NCI-H1048 (cell line): ENCODE measurements at places on chromosomes 1 and 21.
A peak's percentile ranks its signal among the peaks of the same experiment; 100 is the strongest.

DNA sequence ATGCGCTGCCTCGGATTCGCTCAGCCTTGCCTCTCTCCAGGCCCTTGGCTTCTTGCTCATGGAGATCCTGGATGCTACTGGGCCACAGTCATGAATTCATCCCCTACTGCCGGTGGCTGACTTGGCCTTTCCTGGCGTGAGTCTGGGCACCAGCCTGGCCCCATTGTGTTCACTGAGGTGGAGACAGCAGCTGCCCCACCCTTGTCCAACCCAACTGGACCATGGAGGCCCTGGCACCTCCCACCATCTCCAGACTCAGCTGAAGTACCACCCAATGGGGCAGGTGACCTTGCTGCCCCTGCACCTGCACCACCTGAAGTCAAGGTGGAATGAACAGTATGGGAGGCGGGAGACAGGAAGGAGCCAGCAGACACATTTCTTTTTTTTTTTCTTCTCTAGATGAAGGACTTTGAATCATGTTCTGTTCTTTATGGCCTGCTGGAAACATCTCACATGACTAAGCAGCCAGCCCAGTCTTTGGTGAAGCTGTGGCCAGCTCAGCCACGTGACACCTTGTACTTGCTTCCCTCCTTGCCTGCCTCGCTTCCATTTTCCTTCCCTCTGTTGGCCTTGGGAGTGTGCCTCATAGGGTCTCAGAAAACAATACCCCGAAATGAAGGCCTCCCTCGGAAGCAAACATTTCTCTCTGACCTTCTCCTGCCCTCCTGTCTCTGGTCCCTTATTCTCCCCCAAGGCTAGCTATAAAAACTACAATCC lies 3.8 kb upstream of the SLC30A2 start:
- DNase-seq = no peak

DNA sequence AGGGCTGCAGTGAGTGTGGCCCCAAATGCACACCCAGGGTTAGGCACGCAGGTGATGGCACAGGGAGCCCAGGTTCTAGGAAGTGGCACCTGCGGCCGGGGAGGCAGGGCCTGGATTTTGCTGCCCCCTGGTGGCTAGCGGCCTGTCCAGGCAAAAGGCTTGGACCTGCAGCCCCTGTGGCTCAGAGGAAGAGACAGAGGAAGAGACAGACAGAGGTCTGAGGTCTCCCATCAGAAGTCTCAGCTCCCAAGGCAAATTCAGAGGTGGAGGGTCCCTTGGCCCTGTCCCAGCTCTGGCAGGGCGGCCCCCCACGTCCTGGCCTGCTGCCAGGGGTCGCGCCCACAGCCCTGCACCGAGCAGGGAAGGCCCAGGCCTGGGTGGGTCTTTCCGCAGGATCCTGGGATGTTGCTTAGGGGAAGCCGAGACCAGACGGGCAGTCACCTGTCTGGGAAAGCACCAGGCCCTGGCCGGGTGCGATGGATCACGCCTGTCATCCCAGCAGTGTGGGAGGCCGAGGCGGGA lies 8.0 kb upstream of the TNFRSF14 start:
- DNase-seq = peak; percentile 35

DNA sequence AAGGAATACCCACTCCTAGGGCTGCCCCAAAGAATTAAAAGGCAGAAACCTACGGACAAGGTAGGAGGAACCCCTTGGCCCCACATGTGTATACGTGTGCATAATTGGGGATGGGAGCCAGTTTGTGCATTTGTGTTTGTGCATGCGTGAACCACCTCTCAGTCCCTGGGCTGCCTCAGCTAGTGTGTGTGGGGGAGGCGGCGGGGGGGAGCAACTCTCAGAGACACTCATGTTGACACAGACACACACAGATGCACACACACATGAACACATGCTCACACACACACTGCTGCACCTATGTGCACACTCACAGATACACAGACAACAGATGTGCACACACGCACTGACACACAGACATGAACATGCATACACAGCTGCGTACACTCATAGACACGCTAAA lies 5.1 kb downstream of the LDLRAD1 start:
- DNase-seq = no peak

DNA sequence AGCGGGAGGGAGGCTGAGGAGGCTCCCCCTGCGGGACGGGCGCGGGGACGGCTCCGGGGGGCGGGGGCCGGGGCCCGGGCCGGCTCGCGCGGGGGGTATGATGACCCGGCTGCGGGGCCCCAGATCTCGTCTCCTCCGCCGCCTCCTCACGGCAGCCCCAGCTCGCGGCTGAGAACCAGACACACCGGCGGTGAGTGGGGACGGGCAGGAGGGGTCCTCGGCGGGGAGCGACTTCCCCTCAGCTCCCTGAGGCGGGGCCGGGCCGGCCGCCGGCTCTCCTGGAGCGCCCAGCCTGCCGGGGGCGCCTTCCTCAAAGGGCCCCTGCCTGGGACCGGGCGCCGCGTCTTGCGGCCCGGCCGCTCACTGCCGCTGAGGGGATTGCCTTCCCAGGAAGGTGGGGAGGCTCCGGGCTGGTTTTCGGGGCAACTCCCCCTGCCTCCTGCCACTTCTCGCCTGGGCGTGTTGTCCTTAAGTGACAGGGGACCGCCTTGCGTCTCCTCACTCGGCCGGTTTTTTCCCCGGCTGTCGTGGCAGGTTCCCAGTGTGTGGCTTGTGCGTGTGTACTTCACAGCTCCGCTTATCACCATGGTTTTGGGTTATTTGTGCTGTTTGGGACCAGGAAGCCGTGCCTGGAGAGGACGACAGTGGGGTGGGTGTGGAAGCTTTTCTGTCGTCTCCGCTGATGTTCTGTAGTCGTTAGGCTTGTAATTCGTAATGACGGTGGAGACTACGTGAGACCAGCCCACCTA lies 800 bp downstream of the HIPK1 start:
- no peak for DNase-seq

DNA sequence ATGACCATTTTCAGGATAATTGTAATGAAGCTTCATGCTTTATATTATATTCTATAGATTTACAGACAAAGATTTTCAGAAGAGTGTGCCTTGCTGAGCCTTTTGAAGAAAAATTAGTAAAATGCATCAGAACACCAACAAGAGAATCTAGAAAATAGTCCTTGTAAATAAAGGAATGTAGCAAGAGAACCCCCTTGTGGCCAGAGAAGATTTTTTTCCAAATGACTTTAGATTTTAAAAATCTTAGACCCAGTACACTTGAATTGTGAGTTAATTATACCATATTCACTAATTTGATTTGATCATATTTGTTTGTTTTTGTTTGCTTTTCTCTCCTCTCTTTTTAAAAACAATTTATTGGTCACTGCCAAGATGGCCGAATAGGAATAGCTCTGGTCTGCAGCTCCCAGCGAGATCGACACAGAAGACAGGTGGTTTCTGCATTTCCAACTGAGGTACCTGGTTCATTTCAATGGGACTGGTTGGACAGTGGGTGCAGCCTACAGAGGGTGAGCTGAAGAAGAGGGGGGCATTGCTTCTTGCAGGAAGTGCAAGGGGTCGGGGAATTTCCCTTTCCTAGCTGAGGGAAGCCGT lies 12.8 kb upstream of the IFI44L start:
- no peak for DNase-seq

- no peak for DNase-seq
Measured at GRCh38 chr1:5910276-5910620, 82.0 kb downstream of the NPHP4 start.

- DNase-seq = no peak
Measured at GRCh38 chr1:186828611-186829454, at the start of gene PLA2G4A. Gene PLA2G4A (plus strand): TSS chr1:186828949. CDS start chr1:186854355, 25,406 bp downstream.

GRCh38 chr21:42614811-42615351 lies 38.5 kb upstream of the PDE9A start:
- DNase-seq = no peak

GRCh38 chr1:11488201-11488770 lies 9.3 kb downstream of the DISP3 start:
- no peak for DNase-seq

DNA sequence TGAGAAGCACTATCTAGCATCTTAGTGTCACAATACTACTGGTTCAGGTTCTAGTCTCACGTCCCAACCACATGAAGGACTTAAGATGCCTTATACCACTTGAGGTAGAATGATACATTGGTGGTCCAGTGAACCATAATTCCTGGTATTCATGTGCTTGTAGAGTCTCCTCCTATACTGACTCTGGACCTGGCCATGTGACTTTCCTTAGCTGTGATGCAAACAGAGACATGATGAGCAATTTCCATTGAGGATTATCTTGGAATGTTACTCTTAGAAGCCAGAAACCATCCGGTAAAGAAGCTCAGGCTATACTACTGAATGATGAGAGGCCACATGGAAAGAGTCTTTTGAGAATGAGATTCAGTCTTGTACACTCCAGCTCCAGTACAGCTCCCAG lies 105.7 kb downstream of the NME7 start:
- no peak for DNase-seq

GRCh38 chr1:155591770-155592169 lies 18.2 kb upstream of the MSTO1 start:
- DNase-seq = peak; percentile 11

DNA sequence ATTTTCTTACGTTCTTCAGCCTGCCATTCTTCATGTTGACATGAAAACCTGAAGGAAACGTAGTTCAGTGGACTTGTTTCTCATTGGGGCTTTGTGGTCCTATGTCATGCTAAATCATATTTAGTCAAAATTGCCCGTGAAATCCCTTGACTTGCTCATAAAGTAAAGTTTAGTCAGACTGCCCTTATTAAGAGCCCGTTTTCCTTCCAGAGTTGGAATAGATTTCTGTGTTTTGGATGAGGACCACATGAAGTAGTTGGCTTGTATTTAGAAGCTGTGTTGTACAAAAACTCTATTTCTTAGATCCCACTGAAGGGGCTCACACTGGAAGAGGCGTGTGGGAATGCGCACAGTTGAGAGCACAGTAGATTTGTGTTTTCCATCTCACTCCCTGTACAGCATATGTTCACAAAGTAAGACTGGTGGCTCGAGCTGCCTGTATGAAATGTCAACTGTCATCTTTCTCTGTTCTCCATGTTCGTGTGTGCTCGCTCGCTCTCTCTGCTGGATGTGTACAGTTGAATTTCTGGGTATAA lies 42.4 kb downstream of the CAMTA1 start:
- no peak for DNase-seq

DNA sequence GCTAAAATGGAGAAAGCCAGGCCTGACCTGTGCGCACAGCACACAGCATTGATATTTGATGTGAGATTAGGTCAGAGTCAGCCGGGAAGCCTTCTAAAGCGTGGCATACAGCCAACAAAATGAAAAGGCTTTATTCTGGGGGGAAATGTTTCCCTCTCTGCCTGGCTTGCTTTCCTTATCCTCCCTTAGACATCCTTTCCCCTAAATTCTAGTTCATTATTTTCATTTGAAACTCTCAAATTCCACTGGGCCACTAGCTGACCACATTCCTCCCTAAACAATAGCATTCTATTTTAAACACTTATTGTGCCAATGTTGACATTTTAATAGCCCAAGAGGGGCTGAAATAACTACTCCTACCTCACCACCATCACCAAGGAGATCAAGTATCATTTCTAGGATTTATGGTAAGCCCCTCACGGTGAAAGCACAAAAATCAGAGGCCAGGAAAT lies 49.4 kb downstream of the LEPR start:
- DNase-seq = no peak

DNA sequence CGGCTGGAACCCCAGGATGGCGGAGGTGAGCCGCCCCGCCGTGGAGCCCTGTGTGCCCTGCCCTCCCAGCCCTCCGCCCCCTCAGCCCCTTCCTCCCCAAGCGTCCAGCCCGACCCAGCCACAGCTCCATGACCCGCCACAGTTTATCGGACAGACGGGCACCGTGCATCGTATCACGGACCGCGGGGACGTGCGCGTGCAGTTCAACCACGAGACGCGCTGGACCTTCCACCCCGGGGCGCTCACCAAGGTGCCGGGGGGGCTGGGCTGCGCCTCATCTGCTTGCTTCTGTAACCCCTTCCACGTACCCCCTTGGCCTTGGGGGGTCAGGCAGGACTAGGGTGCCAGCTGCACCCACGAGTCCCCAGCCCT lies 6.6 kb upstream of the MMP23B start:
- no peak for DNase-seq

DNA sequence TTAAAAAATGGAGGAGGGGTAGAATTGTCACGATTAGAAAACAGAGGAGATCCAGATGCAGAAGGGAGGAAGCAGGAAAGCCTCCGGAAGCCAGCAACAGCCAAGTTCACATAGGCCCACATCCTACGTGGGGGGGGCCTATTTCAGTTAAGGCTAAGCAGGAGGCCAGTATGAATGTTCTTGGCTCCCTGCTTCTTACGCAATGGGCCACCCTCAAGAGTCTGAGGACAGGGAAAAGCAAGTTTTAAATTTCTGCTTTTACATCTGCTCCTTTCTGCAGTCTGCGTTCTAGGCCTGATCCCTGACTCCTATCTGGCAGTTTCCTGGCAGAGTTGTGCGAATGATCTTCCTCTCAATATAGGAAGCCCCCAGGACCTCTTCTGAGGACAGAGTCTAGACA lies 30.6 kb downstream of the RABIF start:
- no peak for DNase-seq

DNA sequence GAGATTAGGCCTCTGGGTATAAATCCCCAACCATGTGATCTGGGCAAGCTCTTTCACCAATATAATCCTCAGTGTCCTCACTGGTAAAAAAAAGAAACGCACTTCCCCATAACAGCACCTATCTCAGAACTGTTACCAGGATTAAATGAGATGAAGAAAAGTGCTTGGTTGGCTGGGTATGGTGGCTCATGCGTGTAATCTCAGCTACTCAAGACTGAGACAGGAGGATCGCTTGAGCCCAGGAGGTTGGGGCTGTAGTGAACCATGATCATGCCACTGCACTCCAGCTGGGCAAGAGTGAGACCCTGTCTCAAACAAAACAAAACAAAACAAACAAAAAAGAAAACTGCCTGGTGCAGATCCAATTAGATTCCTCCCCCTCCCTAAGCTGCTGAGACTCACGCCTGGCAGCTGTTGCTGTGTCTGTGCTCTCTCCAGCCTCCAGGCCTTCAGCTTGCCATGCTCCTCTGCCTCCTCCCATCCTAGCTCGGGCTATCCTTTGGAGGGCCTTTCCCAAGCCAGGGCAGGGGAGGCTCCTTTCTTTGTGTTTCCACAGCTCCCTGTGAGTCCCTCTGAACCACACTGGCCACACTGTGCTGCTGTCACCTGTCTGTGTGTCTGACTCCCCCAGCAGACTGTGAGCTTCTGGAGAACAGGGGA lies 19.0 kb downstream of the CYB5RL start:
- no peak for DNase-seq
